ENCODE measurements at places on chromosomes 11 and 22.

DNA sequence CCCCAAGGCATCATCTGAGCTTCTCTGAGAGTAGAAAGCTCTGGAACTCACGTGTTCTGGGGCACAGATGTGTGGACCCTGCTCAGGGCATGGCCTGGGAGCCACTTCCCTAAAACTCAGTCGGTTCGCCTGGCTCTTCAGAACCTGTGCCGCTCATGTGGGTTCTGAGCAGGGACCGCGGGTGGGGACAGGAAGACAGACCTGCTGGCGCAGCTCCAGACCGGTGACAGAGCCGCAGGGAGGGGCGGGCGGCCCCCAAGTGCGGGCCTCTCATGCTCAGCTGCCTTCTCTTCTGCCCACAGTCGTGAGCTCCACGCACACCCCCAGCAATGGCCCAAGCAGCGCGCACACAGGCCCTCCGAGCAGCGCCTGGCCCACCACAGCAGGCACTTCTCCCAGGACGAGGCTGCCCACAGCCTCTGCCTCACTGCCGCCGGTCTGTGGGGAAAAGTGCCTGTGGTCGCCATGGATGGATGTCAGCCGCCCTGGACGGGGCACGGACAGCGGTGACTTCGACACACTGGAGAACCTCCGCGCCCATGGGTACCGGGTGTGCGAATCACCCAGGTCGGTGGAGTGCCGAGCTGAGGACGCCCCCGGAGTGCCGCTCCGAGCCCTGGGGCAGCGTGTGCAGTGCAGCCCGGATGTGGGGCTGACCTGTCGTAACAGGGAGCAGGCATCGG lies 24.2 kb downstream of the MUC5AC start:
- DNase-seq, result no peak

- DNase-seq, result no peak
These were observed 12.1 kb upstream of the TMEM45B start for GRCh38 chr11:129803533-129803932.

GRCh38 chr11:134045799-134046635 lies 22.9 kb upstream of the JAM3 start:
- DNase-seq, result no peak

DNA sequence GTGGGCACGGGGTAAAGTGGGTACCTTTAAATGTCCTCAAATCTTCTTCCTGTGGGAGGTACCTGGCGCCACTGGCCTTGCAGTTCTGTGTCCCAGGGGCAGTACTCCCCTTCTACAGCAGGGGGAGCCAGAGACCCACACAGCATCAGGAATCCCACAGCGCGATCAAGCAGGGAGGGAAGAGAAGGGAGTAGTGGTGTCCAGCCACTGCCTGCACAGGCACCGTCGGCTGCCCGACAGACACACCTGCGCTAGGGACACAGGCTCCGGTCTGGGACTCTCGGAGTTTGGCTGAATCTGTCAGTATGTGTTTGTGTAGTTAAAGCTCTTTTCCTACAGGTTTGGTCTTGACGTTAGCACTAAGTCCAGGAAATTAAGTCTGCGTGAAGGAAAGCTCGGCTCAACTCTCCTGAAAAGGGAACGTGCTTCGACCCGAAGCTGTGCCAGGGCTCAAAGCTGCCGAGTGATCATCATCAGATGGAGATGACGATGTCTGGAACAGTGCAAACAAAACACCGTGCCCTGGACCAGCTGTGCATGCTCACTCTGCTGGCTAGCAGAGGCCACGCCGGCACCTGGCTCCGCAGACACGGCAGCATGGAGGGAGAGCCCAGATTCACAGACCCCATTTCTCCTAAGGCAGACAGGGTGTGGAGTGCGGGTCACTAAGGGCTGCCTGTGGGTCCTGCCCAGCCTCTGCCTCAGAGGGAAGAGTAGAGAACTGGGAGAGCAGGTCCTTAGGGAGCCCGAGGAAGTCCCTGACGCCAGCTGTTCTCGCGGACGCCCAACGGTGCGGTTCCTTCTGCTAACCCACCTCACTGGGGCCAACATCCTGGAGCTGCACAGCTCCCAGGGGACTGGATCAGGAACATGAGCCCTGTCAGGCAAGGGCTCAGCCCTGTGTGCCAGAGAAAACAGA lies 56.0 kb upstream of the BID start:
- peak; percentile 86 for DNase-seq

DNA sequence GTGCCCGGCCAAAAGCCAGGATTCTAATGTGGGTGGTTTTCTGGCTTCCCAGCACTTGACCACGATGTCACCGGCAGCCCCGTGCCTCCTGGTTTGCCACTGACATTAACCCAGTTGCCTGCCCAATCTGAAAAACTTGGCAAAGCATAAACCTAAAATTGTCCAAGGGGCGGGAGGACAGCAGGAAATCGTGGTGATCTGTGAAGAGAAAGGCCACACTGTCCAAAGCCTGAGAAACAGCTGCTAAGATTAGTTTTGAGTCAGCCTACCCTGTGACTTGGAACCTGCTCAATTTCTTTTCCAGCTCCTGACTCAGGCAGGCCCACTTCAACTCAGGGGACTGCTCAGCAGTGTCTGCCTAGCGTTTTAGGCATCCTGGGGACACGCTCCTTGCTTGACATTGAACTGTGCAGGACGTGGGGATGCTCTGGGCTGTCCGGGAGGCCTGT lies 8.2 kb upstream of the F2 start:
- no peak for DNase-seq

GRCh38 chr11:20111871-20112270 lies 48.4 kb downstream of the DBX1 start:
- DNase-seq, result no peak

DNA sequence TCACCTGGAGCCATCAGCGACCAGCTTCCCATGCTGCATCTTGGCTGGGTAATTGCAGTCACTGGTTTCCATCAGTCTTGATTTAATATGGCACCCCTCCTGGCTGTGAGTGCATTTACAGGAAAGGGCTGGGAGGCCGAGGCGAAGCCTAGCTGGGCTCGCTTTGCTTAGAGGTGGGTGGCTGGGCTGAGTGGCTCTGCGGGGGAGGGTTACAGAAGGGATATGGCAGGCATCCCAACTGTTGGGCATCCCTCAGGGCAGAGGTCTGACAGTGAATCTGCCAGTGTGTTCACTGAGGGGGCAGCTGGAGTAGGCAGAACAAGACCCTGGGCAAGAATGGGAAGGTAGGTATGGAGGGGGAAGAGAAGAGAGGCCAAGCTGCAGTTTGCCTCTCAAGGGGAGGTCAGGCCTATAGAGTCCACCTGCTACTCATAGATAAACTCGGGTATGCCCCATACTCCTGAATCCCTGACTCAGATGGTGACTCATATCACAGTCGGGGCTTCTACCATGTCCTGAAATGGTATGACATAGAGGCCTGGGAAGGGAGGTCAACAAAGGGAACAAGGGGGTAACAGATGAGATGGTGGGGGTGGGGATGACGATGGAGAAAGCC lies 77.5 kb upstream of the PHOX2A start:
- DNase-seq, result no peak

DNA sequence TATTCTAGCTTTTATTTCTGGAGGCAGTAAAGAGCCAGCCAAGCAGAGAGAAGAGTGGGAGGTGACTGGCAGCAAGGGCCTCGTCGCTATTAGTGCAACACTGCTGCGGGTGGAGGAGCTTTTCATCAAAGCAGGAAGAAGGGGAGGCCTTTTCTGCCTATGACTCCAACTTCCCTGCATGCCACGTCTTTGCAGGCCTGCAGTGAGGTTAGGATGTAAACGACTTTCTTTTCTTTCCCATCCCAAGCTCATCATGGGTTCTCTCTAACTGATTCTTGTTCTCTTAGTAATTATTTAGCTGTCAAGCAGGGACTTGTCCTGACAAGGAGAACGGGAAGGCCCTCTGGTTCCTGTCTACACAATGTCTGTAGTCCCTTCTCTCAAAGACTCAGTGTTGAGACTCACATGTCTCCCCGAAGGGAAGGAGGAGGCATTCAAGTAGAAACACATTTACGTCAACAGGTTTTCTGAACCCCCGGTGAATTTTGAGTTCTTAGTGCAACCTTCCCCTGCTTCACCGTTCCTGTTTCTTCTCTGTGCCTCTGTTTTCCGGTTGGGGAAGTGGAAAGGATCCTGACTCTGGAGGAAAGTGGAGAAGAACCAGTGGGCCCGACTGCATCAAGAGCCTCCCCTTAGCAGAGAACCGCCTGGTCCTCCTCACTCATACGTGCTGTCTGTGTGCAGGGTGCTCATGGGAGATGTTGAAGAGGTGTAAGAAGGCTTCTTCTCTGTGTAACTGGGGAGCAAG lies 56.9 kb downstream of the PACS1 start:
- DNase-seq, result peak; percentile 83

DNA sequence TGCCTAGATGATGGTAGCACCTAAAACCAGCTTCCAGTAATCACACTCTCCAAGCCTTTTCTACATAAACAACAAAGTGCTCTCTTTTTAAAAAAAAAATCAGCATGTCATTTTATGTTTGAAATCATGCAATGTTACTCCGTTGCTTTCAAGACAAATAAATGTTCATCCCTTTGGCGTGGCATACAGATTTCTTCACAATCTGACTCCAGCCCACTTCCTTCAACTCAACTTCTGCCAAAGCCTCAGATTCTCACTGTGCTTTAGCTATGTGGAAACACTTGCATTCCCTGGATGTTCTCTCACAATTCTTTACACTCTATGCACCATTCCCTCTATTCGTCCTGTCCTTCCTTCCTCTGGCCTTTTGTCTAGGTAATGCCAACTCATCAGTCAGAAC lies 206.3 kb upstream of the BLID start:
- no peak for DNase-seq

GRCh38 chr22:29706486-29706885 lies 13.3 kb upstream of the CABP7 start:
- no peak for DNase-seq

- DNase-seq, result no peak
These were observed 88.2 kb upstream of the LINC01488 start for GRCh38 chr11:69393178-69393832.

Measured in A673 (cell line).